ENCODE measurements at places on chromosomes 3 and 15.

DNA sequence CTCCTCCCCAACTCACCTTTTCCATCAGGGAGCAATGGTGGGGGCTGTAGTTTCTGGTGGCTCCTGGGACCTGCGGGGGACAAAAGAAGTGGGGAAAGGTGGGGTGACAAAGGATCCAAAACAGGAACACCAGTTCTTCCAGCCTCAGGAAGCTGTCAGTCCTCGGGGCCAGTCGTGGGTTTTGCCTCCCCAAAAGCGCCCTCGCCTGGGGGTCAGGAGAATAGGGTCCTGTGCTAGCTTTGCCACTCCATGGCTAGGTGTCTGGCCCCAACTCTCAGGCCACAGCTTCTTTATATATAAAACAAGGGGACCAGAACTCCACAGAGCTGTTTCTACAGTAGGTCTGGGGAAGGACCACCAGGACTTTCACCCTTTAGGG, 4.0 kb downstream of the CCDC9B start:
- peak; percentile 46 for DNase-seq

DNA sequence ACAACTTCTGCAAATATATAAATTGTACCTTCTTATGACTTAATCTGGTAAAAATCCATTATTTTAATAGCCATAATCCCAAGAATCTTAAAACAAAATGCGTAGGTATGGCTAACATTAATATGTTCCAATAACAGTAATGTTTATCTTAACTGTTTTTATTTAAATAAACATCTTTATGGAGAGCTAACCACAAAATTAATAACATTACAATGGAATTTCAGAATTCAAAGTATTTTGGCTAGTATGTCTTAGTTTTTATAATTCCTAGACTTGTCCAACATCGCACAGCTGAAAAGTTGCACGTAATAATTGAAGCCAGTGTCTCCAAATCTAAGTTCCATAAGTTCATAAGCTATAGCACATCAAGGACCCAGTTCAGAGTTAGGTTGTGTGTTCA, 47.6 kb downstream of the ANKRD28 start:
- DNase-seq, result no peak

GRCh38 chr3:4447295-4447999, 19.6 kb downstream of the SUMF1 start:
- no peak for DNase-seq

- DNase-seq, result no peak
Observed at GRCh38 chr3:11631820-11632219, 11.9 kb downstream of the VGLL4 start.

DNA sequence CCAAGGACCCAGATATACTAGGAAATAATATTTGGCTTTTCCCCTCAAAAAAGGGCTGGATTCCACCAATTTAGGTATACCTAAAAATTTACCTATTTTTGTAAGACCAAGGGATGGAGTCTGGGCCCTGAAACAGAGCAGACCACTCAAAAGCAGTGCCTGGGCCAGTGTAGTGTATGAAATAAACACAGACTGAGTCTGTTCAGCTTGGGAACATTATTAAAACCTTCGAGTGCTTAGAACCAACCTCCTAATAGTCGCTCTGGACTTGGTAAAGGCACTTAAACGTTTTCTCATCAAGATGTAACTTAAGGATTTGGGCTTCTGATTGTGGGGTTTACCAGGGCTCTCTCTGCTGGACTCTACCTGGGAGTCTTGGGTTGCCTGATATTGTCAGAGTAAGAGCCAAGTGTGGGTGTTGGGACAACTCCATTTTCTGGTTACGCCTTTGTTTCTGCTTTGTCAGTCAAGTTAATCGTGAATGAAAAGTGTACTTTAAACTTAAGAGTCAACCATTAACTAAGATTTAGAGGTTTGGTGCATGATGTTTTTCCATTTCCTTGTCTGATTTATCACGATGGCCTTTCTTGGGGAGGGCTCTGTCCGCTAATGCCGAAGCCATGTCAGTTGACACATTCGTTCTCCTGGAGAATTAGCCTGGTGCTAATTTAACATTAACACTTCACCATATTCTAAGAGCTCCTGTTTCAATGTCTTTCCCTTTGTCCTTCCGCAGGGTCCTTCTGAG, 221.0 kb upstream of the TPM1 start:
- DNase-seq, result no peak

- no peak for DNase-seq
Observed at GRCh38 chr15:87489902-87490665, 766.5 kb downstream of the NTRK3 start.

GRCh38 chr15:57504599-57504940, 87.1 kb upstream of the MYZAP start:
- no peak for DNase-seq

DNA sequence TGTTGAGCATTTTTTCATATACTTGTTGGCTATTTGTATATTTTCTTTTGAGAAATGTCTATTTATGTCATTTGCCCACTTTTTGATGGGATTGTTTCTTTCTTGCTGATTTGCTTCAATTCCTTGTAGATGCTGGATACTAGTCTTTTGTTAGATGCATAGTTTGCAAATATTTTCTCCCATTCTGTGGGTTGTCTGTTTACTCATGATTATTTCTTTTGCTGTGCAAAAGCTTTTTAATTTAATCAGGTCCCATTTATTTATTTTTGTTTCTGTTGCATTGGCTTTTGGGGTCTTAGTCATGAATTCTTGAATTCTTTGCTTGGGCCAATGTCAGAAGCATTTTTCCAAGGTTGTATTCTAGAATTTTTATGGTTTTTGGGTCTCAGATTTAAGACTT, 251.7 kb downstream of the WNT5A start:
- DNase-seq, result no peak

GRCh38 chr15:69412701-69413100, 1.4 kb upstream of the KIF23 start:
- DNase-seq, result no peak

DNA sequence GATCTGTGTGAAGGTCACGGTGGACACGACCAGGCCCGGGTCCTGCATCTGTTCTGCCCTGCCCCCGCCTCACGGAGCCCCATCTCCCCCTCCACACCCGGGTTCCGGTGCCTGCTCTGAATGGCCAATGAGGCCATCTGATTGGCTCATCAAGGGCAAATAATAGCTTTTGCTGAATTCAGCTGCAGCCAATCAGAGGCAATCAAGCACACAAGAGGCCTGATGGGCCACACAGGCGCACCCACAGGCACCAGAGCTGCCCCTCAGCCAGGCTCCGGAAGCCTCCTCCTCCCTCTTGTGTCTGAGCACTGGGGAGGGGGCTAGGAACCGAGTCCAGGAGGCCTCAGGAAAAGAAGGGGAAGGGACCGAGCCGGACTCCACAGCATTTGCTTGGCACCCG, 49.5 kb downstream of the CACNA2D2 start:
- no peak for DNase-seq

- no peak for DNase-seq
Observed at GRCh38 chr3:64264501-64265109, 39.3 kb upstream of the PRICKLE2 start.

- DNase-seq, result no peak
Observed at GRCh38 chr3:171183042-171183441, 156.5 kb upstream of the SLC2A2 start.
